MM.1S (cell line): ENCODE measurements at places on chromosomes 13 and 19.

DNA sequence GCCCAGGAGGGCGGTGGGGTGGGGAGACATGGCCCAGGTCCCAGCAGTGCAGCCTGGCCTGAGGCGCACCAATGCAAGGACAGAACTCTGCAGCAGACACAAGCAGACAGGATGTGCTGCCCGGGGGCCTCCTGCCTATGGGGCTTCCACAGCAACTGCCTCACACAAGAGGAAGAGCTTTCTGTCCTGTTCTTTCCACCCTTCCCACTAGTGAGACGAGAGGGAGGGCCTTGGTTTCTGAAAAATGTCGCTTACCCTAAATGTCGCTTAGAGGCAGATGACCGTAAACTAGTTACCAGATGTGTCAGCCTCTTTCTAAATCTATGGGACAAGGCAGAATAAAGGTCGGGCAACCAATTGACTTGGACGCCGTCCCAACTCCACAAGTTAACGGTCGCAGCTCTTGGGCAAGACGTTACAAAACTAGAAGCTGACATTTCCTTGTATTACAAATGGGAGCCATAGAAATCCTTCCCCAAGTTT, at the start of gene LAIR1:
TSS of gene LAIR1 (minus strand) at position 157 of the 483 bp plus-strand sequence. CDS start at position 30, 127 bp downstream.
- DNase-seq: peak; percentile 13

GRCh38 chr13:59259165-59260000, 904.3 kb downstream of the DIAPH3 start:
- DNase-seq: no peak

DNA sequence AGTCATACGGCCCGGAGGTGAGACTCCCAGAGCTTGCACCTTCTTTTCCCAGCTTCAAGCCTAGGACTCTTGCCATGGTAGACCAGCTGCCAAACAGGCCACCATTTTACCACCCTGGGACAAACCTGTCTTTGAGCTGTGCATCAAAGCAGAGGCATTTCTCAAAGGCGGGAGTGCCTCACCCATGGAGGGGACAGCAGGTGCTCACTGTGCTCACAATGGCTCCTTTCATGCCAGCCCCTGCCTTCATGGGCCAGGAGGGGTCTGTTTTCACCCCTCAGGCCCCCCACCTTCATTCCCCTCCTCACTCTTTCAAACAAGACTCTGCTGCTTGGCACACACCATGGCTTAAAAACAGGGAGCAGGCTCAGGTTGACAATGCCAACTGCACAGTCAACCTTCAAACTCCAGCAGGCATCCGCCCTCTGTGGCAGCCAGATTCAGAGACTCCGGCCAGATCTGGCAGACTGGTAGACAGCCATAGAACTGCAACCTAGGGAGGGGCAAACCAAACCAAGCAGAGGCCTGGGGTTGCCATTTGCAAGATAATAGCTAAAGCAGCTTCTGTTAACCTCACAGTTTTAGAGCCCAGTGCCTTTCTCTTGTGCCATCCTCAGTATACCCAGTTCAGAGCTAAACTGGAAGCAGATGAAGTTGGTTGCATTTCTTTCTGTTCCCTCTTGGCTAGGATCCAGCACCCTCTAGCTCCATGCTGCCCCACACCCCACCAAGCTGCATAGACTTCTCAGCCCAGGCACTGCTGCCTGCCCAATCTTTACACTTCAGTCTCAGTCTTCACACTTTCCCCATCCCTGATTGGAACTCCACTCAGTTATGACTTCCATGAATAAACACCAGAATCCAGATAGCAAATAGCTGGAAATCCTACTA, 93.9 kb upstream of the SPATA13 start:
- DNase-seq: no peak

GRCh38 chr19:45467115-45467455, 711 bp upstream of the FOSB start:
- DNase-seq: no peak

DNA sequence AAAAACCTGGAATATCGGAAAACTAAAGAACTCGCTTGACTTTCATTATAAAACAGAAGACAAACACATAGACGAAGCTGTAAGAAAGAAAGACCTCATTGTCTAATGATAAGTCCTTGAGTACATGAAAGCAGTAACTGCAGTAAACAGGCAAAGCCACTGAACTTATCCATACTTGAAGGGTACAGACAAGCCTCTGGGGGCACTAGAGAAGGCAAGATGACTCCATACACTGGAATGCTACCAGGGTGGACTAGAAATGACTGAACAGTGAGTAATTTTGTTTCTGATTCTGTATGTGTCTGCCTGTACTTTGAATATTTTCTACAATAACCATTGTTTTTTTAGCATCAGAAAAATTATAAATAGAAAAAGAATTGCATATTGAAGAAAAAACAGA, 507.9 kb downstream of the UQCRFS1 start:
- no peak for DNase-seq

GRCh38 chr13:100526318-100527000, 62.1 kb downstream of the GGACT start:
- no peak for DNase-seq

GRCh38 chr19:10565028-10565566, 713 bp downstream of the KRI1 start:
- DNase-seq: peak; percentile 69

DNA sequence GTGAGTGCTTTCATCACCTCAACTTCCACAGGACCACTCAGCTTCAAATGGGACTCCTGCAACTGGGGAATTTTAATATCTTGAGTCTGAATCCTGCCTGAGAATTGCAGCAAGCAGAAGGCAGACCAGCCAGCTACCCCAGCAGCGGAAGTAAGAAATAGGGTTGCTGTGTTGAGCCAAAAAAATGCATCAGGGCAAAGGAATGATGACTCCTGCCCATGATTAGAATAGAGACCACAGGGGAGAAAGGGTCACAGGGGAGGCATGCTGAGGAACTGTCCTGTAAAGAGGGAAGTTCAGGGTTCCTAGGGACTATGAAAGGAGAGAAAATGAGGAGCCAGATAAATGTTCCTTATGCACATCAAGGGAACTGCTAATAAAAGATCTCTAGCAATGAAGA, 370.2 kb downstream of the KCTD12 start:
- DNase-seq: no peak

DNA sequence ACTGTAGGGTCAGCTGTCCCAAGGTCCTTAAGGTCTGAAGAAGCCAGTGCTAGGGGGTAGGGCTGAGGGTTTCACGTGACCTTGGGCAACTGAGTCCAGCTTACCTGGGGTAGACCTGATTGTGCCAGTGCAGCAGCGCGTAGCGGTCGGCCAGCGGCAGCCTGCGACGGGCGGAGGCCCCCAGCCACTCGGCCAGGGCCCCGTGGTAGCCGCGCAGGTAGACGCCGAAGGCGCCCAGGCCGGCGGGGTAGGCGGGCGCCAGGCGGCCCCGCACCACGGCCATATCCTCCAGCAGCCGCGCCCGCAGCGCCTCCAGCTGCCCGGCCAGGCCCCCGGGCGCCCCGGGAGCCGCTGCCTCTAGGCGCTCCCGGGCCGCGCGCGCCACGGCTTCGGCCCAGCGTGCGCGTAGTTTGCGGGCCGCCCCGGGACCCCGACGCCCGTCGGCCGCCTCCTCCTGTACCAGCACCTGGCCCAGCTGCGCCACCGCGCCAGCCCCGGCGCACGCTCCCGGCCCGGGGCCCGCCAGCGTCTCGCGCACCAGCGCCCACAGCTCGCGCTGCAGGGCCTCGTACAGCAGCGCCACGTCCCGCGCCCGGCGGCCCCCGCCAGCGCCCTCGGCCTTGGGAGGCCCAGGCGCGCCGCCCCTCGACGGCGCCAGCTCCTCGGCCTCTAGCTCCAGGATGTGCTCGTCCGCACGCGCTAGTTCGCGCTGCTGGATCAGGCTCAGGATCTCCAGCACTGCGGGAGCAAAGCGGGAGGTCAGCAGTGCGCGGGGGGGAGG, 10.9 kb downstream of the EXOC3L2 start:
- no peak for DNase-seq

DNA sequence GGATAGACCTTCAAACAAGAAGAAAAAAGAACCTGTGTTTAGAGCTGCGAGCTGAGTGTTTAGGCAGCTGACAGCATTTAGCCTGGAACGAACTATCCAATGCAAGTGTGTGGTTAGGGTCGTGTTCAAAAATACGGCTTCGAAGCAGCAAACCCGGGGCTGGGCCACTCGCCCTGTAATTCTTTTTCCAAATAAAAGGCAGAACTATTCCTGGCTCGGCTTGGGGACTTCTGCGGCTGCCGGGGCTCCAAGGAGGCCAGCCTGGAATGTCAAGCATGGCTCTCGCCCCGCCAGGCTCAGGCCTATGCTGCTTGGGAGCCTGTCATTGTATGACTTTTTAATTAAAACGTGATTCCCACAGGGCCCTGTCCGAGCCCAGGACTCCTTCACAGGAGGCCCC, 51.7 kb upstream of the KLF2 start:
- DNase-seq: no peak

DNA sequence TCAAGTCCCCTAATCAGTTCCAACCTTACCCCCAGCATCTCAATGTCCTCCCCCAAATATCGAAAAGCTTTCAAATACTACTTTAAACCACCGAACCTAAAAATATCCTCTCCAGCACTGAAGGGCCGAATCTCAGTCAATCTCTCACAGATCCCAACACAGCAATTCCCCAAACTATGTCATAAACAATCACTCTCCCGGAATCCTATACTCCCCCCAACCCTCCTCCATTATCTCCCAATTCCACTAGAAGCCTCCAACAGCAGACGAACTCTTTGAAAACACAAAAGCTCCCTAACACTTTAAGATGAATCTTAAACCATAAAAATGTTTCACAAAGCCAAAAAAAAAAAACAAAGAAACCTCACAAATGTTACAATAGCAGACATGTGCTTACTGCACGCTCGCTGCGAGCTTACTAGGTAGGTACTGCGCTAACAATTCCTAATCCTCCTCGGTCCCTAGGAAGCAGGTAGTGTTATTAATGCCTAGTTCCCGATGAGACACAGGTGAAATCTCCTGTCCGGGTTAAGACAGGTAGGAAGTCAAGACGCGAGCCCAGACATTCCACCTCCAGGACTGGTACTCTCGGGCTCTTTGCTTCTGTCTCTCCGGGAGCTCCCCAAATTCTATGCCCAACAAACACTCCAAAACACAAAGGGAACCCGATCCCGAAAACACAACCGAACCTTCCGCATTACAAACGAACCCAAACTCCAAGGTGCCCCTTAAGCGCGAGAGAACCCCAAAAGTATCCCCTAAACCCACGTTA, 14.2 kb downstream of the FBXO46 start:
- peak; percentile 30 for DNase-seq

DNA sequence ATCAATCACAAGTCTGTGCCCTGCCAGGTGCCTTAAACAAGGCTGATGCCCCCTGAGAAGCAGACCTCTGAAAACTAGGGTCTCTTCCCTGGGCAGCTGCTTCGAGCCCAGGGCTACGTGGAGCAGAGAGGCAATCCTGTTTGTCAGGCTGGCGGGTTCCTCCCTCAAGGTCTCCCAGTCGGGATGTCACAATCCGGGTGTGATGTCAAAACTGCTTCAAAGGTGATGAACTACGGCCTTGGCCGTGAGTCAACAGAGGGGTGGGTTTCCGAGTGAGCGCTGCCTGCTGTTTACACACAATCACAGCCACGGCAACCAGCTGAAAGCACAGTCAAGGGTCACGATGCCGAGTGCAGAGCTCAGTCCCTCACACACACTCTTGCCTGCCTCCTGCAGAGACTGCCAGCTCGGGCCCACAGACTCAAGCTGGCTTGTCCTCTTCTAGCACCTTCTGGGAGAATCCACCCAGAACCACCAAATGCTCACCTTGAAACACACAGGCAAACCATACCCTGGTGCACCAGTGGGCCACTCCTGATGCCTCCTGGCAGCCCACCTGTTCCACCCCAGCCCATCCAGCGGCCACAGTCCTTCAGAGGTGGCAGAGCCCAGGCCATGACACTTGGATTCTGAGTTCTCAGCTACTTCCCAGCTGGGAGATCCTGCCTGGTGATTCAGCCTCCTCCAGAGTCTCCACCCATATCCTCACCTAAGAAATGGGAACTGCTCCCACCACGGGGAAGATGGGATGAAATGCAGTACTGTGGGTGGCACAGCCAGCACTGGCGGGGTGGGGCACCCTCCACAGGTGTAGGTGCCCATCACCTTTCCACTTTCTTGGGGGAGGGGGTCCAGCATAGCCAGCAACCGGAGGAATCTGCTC, 6.8 kb downstream of the ELL start:
- no peak for DNase-seq

DNA sequence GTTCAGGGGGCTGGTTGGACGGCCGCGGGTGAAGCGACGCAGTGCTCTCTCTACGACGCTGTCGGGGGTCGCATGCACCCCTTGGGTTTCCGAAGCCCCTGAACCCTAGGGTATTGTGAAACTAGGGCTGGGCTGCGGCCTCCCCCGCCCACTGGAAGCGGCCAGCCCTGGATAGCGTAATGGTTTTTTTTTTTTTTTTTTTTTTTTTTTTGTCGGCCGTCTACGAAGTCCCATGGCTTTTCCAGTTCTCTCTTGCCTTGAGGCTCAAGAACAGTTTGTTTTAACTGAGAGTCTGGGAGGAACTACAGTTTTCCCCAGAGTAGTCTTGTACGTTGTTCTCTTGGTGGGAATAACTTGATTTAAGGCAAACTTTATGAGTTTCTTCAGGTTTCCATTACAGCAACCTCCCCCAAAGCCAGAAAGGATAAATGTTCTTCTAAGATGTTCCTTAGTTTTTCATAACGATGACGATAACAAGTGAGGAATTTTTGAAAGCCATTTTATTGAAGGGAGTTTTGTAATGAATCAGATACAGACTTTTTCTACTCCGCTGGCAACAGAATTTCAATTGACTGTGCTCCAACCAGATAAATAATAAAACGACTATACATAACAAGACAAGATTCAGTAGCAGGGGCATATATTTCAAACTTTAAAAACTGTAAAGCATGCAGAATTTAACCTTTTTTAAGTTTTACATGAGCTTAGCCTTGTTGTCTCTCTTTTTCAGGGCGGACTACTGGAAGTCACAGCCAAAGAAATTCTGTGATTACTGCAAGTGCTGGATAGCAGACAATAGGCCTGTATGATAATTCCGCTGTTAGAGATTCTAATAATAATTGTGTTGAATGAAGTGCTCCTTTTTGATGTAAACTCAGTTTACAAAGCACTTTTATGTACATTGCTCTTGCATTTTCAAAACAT, 867 bp downstream of the WBP4 start:
- DNase-seq: peak; percentile 39

DNA sequence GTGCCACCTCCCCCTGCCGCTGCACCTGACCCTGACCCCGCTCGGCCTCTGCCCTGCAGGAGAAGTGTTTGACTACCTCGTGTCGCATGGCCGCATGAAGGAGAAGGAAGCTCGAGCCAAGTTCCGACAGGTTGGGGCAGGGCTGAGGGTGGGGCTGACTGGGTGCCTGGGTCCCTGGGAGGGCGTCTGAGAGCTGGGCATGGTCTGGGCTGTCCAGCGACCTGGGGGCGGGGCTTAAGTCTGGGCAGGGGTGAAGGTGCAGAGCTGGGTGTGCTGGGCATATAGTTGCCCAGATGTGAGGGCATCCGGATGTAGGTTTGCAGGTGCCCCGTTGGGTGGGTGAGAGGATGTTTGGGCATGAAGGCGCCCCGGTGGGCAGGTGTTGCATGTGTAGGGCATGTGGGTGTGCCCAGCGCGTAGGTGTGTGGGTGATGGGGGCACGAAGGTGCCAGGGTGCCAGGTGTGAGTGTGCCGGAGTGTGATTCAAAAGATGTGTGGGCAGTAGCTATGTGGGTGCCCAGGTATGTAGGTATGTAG, 13.8 kb downstream of the MARK4 start:
- no peak for DNase-seq

- peak; percentile 40 for DNase-seq
Observed at GRCh38 chr19:34667349-34668076, 9.4 kb downstream of the SCGB2B2 start.

- no peak for DNase-seq
Observed at GRCh38 chr19:7734220-7735203, 2.6 kb upstream of the CLEC4G start.
